Central memory CD8-positive, alpha-beta T cell (primary cell): ENCODE measurements at places on chromosomes 3 and 15.

DNA sequence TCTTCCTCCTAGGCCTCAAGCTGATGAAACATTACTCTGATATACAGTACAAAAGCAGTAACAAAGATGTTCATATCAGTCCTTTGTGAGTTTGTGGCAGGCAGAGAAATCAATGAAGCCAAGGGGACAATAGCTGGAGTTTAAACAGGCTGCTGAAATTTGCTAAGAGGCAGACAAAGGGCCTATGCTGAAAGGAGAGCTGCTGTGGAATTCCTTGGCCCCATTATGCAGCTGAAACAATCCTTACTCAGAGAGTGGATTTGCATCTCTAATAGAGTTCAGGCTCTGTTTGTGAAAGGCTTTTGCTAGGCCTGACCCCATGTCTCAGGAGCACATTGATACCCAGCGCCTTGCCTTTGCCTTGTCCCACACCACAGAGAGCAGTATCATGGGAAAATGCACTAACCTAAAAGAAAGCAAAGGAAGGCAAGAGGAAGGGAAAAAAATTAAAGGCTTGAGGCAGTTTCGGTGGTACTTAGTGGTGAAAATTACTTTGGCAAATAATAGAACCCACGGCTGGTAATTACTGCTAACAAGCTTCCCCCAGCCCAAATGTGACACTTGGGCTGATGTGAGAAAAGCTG is 195.0 kb upstream of the EPHA3 start:
- no peak for DNase-seq

GRCh38 chr3:184514171-184514490 is 47.5 kb upstream of the EPHB3 start:
- DNase-seq = no peak

- DNase-seq = no peak
These were observed 10.7 kb downstream of the MTHFS start for GRCh38 chr15:79886124-79886523.

DNA sequence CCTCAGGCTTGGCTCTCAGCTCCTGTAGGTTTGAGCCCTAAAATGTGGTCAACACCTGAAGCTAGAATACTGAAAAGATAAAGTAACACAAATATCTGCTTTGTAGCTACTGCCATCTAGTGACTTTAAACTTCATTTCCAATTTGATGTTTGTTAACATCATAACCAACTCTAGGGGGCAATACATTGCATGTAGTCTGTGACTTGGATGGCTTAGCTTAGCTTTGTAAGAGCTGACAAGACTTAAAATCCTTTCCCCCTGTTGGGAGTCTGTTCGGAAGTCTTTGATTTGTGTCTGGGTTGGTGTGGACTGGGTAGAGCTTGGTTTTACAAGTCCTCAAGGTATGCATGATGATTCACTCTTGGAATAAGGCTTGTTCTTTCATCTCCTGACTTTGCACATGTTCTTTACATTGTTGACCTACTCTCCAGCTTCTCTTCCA is 51.7 kb downstream of the SCN11A start:
- no peak for DNase-seq

GRCh38 chr3:193829781-193830180 is 236.8 kb downstream of the OPA1 start:
- no peak for DNase-seq

DNA sequence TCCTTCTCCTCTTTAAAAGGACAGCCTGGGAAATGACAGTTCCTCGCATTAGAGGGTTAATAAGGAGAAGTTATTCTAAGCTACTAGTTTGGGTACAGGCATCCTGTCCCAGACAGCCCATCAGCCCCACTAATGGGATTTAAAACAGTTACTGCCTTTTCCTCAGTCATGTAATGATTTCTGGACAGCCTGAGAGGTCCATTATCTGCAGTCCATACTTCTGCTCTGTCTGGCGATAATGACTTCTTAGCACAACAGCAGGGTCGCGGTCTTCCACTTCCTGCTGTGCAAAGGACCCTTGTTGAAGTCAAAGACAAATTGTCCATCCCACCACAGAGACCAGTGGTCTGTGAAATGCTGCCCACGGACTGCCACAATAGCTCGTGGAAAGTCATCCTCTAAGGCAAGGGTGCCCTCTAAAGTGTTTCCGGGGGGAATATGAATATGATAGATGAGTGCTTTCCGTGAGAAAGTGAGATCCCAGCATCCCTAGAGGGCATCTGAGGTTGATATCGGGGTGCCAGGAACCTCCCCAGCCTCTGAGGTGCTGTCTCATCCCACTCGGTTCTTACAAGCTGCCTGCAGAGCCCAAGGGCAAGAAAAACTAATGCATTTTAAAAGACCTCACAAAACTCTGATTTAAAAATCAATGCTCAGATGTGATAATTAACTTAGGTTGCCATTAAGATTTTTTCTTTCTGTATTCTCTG is 100.7 kb downstream of the SHOX2 start:
- no peak for DNase-seq

GRCh38 chr3:130907966-130908365 is 14.1 kb downstream of the ATP2C1 start:
- DNase-seq = no peak

DNA sequence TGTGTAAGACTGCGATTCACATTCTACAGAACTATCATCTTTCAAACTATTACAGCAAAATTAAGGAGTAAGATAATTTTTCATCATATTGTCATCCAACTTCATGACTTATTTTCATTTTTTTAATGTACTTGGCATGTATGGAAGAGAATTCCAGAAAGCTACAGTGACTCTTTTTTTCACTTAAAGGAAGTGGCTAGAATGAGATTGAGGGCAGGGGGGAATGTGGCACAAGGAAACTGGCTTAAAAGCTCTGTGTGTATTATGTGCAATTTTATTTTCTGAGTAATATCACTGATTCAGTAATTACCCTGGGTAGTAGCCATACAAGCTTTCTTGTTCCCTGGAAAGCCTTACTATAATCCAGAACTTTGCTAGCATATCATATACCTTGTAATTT is 94.6 kb downstream of the FILIP1L start:
- DNase-seq = no peak

- DNase-seq = no peak
These were observed 112.4 kb downstream of the ADAMTSL3 start for GRCh38 chr15:83766339-83766738.

DNA sequence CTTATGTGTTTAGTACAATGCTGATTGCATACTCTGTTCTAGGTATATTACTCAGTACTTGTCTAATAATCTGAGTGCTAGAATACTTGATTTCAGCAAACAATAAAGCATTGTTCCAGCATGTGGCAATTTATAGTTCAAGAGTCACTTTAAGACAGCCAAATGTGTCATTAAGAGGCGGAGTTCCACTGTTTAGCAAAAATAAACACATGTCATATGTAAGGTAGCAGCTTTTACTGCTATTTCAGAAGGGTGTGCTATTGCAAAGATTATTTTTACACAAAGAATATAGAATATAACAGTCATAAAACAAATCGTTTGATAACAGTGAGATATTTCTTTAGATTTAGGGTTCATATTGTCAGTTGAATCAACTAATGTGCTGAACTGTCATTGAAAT is 358.7 kb downstream of the TUSC7 start:
- no peak for DNase-seq

GRCh38 chr3:120147072-120147871 is 53.0 kb upstream of the GSK3B start:
- peak; percentile 27 for DNase-seq

DNA sequence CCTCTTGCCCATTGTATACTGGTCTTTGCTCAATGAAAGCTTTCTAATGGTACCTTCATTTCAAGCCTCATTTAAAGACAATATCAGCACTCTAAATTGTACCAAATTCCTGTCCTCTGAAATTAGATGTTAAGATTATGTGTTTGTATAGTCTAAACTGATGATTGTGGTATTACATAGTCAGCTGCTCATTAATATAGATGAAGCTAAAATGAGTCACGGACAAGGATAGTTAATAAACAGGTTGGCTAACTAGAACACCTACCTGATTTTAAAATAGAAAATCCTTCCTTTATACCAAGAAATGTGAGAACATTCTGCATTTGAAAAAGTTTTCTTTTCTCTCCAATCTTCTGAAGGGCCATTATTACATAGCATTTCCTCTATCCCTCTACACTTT is 2.9 kb downstream of the PRKCI start:
- no peak for DNase-seq

- DNase-seq = no peak
These were observed 26.5 kb upstream of the MINDY4B start for GRCh38 chr3:150931745-150932144.

DNA sequence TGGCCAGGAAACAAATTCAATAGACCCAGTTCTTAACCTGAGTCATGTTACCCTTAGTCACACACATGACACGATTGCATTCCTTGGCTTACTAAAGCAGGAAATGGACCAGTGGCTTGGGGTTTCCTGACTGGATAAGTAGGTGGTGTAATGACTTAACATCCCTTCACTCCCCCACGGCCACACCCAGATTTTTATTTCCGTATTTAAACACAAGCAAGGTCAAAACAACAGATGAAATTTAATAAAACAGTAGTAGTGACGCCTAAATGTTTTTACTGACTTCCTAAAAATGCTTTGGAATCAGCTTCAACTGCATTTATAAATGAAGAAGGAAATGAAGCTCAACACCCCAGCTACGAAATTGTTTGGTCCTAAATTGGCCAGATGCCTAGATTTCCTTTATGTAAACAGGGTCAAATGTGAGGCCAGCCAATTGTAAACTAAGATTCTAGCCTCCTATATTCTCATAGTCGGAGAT is 324.3 kb downstream of the CHST2 start:
- no peak for DNase-seq

DNA sequence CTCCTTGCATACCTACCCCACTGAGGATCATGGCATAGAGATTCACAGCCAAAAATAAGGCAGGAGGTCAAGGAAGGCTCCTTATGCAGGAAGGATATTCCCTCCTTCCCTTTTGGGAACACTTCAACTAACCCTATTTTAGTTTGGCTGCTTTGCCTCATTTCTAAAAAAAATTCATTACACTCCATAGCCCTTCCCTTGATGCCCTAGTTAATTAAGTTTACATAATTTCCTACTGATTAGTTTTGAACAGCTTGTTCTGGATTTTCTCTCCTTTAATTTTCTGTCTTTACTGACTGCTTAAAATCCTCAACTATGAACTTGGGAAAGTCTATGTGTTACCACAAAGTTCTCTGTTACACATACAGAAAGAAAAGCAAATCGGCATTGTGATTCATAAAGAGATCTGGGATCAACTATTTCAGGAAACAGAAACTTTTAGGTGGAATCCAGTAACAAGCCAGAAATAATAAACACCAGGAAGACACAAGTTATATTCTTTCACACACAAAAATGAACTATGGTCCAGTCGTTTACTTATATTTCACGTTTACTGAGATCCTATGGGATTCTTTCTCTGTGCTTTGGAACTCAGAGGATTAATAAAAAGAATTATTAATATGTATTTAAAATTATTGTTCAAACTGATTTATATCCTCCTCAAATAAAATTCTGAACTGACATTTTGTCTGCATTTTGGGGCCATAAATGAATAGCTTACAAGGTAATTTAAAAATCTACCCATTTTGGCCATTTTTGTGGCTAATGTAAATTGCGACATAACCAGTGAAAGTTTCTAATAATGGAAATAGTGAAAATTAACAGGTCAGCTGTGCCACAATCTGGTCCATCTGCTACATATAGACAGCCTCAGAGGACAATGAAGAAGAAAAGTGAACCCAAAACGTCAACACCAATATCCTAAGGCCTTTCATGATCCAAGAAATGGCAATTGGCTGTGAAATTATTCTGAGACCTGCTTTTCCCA is 113.8 kb downstream of the FRMD5 start:
- no peak for DNase-seq

DNA sequence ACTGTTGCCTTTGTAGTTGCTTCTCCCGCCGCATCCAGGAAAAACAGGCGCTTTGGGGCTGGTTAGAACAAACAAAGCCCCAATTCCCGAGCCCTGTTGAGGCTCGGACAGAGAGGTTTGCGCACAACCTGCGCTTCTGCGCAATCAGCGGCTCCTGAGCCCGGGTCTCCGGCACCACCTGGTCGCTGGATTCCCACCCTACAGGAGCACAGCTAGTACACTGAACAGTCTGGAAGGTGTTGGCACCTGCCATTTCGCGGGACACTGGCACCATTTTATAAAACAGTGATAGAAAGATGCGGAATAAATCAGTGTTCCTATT is 13.8 kb downstream of the ZIC4 start:
- DNase-seq = no peak

DNA sequence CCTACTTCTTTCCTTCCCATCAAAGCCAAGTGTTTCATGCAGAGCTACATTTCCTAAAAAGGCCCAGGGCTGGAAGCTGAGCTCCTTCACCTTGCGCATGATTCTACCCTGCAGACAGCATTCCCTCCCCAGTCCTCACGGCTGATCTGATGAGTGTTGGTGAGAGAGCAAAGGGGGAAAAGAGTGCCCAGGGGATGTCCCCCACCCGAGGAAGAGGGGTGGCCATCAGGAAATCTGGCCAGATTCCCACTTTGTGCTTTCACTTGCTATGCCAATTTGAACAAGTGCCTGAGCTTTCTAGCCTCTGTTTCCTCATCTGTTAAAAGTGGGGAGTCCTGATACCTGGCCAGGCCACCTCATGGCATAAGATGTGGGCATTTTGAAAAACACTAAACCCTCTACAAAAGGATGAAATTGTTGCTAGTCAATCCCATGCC is 231.0 kb upstream of the TLE3 start:
- DNase-seq = no peak

- DNase-seq = no peak
These were observed 54.7 kb downstream of the ST8SIA2 start for GRCh38 chr15:92448370-92448769.

GRCh38 chr3:138748190-138748589 is 86.5 kb downstream of the PIK3CB start:
- no peak for DNase-seq
